NCI-H226 (cell line): ENCODE measurements at places on chromosomes 5 and 9.

GRCh38 chr9:86637515-86637914 is 283.3 kb upstream of the TUT7 start:
- DNase-seq, result no peak

DNA sequence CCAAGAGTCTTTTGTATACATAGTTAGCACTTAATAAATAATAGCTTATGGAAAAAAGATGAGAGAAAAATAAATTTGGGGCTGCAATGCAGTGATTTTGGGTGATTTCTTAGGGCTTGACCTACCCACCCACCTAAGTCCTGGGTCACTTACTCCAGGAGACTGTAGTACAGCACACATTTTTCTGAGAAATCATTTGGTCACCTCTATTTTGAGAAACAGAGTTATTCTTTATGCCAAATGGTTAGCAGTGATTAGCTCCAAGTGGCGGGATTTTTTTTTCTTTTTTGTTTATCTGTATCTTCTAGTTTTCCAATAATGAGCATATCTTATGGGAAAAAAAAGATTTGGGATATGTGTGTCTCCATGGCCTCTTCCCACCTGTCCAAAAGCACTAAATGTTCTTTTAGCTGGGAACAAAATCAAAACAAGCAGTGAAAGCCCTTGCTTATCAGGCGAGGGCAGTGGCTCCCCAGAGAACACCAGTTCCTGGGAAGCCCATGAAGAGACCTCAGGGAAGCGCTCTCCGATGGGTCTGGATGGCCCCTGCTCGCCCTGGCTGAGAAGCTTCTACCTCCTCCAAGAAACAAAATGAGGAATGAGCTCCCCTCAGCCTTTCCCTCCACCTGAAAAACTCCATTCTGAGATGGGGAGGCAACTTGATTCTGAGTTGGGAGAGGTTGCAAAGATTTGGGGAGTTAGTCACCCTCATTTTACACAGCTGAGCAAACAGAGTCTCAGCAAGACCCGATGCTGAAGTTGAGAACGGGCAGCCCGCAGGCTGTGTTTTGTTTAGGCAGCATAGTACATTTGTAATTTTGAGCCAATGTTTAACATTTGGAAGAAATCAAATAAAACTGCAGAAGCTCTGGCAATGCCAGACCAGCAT is 69.9 kb downstream of the CYFIP2 start:
- DNase-seq, result no peak

- peak; percentile 79 for DNase-seq
Observed at GRCh38 chr9:88747768-88748167, 212.8 kb downstream of the NXNL2 start.

GRCh38 chr9:101398930-101399642 is 435 bp downstream of the ZNF189 start:
- DNase-seq, result no peak

GRCh38 chr5:167710444-167711073 is 580.9 kb upstream of the WWC1 start:
- DNase-seq, result no peak

DNA sequence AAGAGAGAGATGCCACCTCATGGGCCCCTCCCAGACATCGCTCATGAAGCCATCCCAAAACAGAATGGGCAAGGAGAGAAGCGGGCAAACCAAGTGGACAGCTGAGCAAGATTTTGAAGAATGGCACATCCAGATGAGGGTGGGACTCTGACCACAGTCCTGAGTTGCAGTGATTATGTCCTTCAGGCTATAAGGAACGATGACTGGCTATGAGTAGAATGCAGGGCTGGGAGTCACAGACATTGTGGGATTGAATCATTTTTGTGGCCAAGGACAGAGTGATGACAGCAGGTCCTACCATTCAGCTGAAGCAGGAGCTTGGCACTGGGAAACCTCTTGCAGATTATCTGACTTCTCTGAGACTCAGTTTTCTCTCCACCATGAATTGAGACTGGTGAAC is 245.7 kb upstream of the SLC30A5 start:
- DNase-seq, result no peak

- DNase-seq, result peak; percentile 74
Observed at GRCh38 chr9:127122176-127123063, at the start of gene ANGPTL2. ANGPTL2 (minus strand) TSS chr9:127122635; CDS start chr9:127108731, 13,904 bp downstream.

- DNase-seq, result no peak
Observed at GRCh38 chr5:171300358-171300757, 8.7 kb upstream of the TLX3 start.

DNA sequence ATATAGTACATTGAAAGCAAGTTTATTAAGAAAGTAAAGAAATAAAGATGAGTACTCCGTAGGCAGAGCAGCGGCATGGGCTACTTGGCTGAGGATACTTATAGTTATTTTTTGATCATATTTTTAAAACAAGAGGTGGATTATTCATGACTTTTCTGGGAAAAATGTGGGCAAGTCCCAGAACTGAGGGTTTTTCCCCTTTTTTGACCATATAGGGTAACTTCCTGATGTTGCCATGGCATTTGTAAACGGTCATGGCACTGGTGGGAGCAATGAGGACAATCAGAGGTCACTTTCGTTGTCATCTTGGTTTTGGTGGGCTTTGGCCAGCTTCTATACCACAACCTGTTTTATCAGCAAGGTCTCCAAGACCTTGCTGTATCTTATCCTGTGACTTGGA is 5.2 kb upstream of the BASP1 start:
- no peak for DNase-seq

- no peak for DNase-seq
Observed at GRCh38 chr9:96875461-96876142, 21.3 kb upstream of the ZNF782 start.

DNA sequence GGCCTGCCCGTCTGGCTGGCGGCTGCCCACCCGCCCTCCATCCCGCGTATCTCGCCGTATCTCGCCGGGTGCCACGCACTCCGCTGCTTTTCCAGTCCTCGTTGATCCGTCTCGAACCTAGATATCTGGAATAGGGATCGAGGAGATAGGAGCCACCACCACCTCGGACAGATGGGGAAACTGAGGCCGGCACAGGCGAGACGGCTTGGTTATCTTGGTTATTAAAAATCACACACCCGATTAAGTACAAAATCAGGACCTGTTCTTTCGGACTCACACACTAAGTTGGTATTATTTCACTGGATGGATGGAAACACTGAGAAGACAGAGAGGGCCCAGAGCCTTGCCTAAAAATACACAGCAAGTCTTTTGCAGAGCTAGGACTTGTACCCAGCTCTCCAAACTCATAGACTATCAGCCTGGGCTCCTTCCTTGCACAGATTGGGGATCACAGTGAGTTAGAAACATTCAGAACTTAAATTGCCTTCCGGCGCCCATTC is 678 bp downstream of the SLC26A2 start:
- DNase-seq, result no peak

GRCh38 chr9:91847581-91848091 is 102.4 kb downstream of the ROR2 start:
- no peak for DNase-seq
